Endodermal cell (in vitro differentiated cells): ENCODE measurements at places on chromosomes 6 and 20. TPM values are rescaled to one million over a fixed set of nuclear protein-coding genes. Genes with fewer than 3 reads are reported as not detected.

RHAG gene
- not detected in 3 replicates for total RNA-seq

TSPO2 gene
- total RNA-seq, result not detected in 2 replicates

- H3K36me3 ChIP-seq, result no peaks in the 10 kb centered on the region
- H3K27ac ChIP-seq, result no peak overlapping the region
- H3K27me3 ChIP-seq, result no peaks in the 10 kb centered on the region
Measured at GRCh38 chr6:130326496-130326895, 39.3 kb upstream of the TMEM200A start.

LY6G5B gene
- total RNA-seq, result 16.5 and 17.0 TPM in 2 replicates

DNA sequence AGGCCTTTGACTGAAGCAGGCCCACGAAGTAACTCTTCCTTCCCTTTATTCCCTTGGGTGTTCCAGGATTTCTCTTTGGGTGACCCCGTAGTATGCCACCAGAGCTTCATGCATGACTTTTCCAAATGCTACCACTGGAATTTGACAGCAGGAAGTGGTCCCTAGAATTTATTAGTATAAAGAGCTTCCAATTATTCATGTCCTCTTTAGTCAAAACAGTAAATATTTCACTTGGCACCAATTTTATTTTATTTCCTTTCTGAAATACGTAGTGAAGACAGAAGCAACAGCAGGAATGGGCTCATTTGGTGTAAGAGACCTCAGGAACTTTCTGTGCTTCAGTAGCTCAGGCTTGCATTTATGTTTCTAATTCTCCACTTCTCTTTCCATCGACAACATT lies 151.3 kb downstream of the LCA5 start:
- H3K36me3 ChIP-seq, result no peaks in the 10 kb centered on the region
- no peaks in the 10 kb centered on the region for H3K27me3 ChIP-seq
- H3K4me3 ChIP-seq, result no peak overlapping the region
- H3K27ac ChIP-seq, result no peak overlapping the region
- DNase-seq, result no peak

ZNF311 gene
- 1.6 and 2.2 TPM in 2 replicates for total RNA-seq

GRCh38 chr20:49340161-49340966 lies 62.5 kb upstream of the ZNFX1 start:
- no peak overlapping the region for H3K27ac ChIP-seq
- H3K36me3 ChIP-seq, result no peaks in the 10 kb centered on the region
- H3K27me3 ChIP-seq, result no peaks in the 10 kb centered on the region
- H3K4me1 ChIP-seq, result no peaks in the 10 kb centered on the region

GRCh38 chr20:15445056-15445840 lies 1107.8 kb upstream of the FLRT3 start:
- H3K4me1 ChIP-seq, result peaks cover 2% of the 10 kb centered on the region
- no peak for DNase-seq
- H3K27me3 ChIP-seq, result no peaks in the 10 kb centered on the region
- no peak overlapping the region for H3K4me3 ChIP-seq
- no peak overlapping the region for H3K27ac ChIP-seq
- no peaks in the 10 kb centered on the region for H3K36me3 ChIP-seq

- H3K27ac ChIP-seq, result no peak overlapping the region
- peaks cover 6% of the 10 kb centered on the region for H3K36me3 ChIP-seq
- no peak overlapping the region for H3K4me3 ChIP-seq
- H3K27me3 ChIP-seq, result no peaks in the 10 kb centered on the region
- no peak for DNase-seq
Measured at GRCh38 chr6:20998748-20999448, 464.6 kb downstream of the CDKAL1 start.

ABHD16B gene
- not detected in 3 replicates for total RNA-seq

DNA sequence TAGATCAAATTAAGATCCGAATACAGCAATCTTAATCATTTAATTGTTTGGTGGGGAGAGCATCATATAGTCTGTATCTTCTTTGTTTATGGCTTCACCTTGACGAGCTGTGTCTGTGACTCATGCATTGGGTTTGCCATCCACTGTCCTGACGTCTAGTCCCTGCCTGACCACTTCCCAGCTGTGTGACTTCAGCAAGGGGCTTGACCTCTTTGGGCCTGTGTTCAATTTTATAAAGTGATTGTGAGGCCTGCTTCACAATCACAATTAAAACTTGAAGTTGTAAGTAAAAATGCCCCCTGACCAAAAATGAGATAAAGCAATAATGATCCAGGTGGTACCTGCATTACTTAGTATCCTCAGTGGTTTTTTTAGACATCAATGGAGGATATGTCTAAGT lies 209.2 kb downstream of the ZNF217 start:
- H3K4me1 ChIP-seq, result no peaks in the 10 kb centered on the region
- no peak for DNase-seq
- no peaks in the 10 kb centered on the region for H3K36me3 ChIP-seq
- no peak overlapping the region for H3K4me3 ChIP-seq
- H3K27ac ChIP-seq, result no peak overlapping the region

GRCh38 chr6:22024973-22025467 lies 271.8 kb downstream of the PRL start:
- peak overlapping the region; percentile 61 for H3K4me3 ChIP-seq
- peaks cover 58% of the 10 kb centered on the region for H3K36me3 ChIP-seq
- H3K27ac ChIP-seq, result peak overlapping the region; percentile 91
- peaks cover 27% of the 10 kb centered on the region for H3K4me1 ChIP-seq

DNA sequence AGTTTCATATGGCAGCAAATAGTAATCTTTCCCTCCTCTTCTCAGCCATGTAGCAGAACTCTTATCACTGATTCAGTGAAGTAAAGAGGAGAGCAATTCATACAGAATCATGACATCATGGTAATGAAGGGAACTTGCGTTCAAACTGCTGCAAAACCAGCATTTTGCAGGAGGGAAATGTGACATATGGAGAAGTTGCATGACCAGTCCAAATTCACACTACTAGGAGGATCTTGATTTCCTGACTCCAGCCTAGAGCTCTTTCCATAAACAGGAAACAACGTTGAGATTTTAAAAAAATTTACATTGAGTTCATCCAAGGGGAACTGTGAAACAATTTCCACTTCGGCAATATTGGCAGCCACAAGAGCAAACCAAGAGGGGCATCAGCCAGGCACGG lies 63.8 kb downstream of the MBOAT1 start:
- H3K27ac ChIP-seq, result no peak overlapping the region
- H3K4me3 ChIP-seq, result no peak overlapping the region
- H3K36me3 ChIP-seq, result no peaks in the 10 kb centered on the region
- DNase-seq, result no peak

DEFB132 gene
- not detected in 3 replicates for total RNA-seq

- H3K36me3 ChIP-seq, result no peaks in the 10 kb centered on the region
- H3K4me1 ChIP-seq, result no peaks in the 10 kb centered on the region
- H3K4me3 ChIP-seq, result no peak overlapping the region
Measured at GRCh38 chr6:15796844-15797243, 134.0 kb upstream of the DTNBP1 start.

- no peak for DNase-seq
- peaks cover 5% of the 10 kb centered on the region for H3K4me1 ChIP-seq
- H3K4me3 ChIP-seq, result no peak overlapping the region
- H3K27ac ChIP-seq, result peak overlapping the region; percentile 24
Measured at GRCh38 chr6:169940481-169941271, 189.3 kb downstream of the ERMARD start.

GRCh38 chr6:108051481-108051880 lies 23.1 kb downstream of the OSTM1 start:
- DNase-seq, result no peak
- H3K27ac ChIP-seq, result no peak overlapping the region
- H3K27me3 ChIP-seq, result no peaks in the 10 kb centered on the region
- H3K4me1 ChIP-seq, result no peaks in the 10 kb centered on the region

SPATS1 gene
- not detected in 3 replicates for total RNA-seq

GRCh38 chr6:34110610-34111009 lies 35.3 kb downstream of the GRM4 start:
- H3K4me1 ChIP-seq, result no peaks in the 10 kb centered on the region
- no peaks in the 10 kb centered on the region for H3K36me3 ChIP-seq
- no peaks in the 10 kb centered on the region for H3K27me3 ChIP-seq
- no peak for DNase-seq
- H3K27ac ChIP-seq, result no peak overlapping the region

DNA sequence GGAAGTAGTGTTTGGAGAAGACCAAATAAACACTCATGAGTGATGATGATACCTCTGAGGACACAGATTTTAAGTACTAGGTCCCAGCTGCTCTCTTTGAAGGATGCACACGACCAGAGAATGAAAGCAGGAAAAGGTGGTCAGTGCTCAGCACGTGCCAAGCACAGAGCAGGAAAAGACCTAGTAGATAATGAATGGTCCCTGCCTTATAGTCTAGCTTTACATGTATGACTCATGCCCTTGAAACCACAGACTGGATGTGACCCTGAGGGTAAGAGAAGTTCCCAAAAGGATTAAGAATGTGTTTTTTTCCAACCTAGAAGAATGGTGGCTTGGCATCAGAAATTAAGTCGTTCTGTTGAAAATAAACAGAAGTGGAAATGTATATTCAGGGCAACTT lies 2.8 kb upstream of the MC3R start:
- H3K27me3 ChIP-seq, result no peaks in the 10 kb centered on the region
- H3K27ac ChIP-seq, result no peak overlapping the region
- H3K4me1 ChIP-seq, result no peaks in the 10 kb centered on the region
- no peaks in the 10 kb centered on the region for H3K36me3 ChIP-seq
- DNase-seq, result no peak

CRISP3 gene
- not detected in 3 replicates for total RNA-seq

CNR1 gene
- total RNA-seq, result 10.8 and 12.2 TPM in 2 replicates
